ENCODE measurements at places on chromosomes 11 and 22. TPM values are rescaled to one million over a fixed set of nuclear protein-coding genes. Genes with fewer than 3 reads are reported as not detected.

DNA sequence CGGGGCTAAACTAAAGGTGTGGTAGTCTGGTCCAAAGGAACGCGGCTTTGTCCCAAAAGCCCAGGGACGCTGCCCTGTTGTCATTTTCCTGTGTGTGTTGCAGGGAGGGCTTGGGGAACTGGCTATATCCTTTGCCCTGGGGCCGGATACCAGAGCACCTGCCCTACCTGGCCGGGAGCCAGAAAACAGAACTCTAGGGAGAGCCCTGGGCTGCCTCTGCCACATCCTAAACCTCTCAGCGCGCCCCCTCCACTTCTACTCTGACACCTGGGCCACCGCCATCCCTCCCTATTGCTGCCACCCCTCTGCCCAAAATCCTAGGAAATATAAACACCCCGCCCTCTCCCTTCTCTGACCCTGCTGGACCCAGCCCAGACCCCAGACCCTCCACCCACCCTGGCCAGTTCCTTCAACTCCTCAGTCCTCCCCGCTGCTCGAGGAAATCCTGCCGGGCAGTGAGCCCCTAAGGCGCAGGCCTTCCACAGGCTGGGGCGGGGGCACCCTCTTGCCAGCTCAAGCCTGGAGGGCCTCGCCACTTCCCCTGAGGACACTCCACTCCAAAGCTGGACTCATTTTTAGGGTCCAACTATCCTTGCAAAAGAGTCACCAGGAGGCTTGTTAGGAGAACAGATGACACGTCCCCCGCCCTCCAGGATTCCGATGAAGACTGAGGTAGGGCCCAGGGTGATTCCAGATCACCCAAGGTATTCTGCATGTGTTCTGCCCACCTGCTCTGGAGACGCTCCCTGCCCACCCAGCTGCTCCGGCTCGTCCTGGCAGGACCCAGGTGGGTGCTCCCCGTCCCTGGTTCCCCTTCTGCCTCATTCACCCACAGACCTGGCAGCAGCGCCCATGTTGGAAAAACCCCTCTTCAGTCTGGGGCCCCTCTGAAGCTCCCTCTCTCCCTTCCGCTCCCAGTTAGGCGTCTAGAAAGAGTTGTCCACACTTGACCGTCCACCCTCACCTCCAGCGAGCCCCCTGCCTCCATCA lies 12.2 kb downstream of the KCTD17 start:
- DNase-seq: peak; percentile 62

MYRF gene
- total RNA-seq: 139 TPM

GVQW3 gene
- total RNA-seq: 6.7 TPM

DNA sequence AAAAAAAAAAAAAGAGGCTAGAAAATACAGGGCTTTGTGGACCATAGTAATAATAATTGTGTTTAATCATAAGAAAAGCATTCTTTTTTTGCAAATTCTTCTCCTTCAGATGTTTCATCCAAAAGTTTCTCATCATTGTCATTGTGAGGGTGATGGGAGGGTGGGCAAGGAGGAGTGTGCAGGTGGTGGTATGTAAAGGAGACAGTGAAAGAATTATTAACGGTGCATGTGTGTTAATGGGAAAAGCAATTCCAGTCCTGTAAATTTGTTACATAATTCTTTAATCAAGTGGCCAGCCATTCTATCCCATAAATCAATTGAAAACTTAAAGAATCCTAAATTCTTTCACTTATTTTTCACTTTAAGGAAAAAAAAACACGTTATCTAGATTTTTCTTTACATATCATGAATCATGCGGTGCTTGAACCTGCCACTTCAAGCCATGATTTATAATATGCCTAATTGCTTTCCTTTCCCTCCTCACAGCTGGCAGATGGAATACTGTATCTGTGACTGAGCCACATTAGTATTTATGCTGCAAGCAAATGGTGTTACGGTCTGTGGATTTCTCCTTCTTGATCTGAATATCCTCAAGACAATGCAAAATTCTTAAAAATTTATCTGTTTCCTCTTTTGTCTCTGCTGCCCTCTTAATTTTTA lies 318.5 kb downstream of the JRKL start:
- no peak for DNase-seq

- no peak for DNase-seq
Measured at GRCh38 chr11:80838153-80838552, 1397.3 kb upstream of the TENM4 start.

- DNase-seq: no peak
Measured at GRCh38 chr11:68153742-68154141, 32.6 kb upstream of the CHKA start.

PPFIBP2 gene
- 51.8 TPM for total RNA-seq
